OCI-M1 (cell line): ENCODE measurements at places on chromosomes 16 and 17.
A peak's percentile ranks its signal among the peaks of the same experiment; 100 is the strongest.

DNA sequence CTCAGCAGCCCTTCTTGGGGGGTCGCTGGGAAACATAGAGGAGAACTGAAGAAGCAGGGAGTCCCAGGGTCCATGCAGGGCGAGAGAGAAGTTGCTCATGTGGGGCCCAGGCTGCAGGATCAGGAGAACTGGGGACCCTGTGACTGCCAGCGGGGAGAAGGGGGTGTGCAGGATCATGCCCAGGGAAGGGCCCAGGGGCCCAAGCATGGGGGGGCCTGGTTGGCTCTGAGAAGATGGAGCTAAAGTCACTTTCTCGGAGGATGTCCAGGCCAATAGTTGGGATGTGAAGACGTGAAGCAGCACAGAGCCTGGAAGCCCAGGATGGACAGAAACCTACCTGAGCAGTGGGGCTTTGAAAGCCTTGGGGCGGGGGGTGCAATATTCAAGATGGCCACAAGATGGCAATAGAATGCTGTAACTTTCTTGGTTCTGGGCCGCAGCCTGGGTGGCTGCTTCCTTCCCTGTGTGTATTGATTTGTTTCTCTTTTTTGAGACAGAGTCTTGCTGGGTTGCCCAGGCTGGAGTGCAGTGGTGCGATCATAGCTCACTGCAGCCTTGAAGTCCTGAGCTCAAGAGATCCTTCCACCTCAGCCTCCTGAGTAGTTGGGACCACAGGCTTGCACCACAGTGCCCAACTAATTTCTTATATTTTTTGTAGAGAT, 3.4 kb downstream of the STH start:
- peak; percentile 82 for DNase-seq

- no peak for DNase-seq
These were observed 188.7 kb upstream of the GSE1 start for GRCh38 chr16:85424260-85425073.

- DNase-seq, result no peak
These were observed 17.0 kb upstream of the PIK3R6 start for GRCh38 chr17:8884336-8884990.

DNA sequence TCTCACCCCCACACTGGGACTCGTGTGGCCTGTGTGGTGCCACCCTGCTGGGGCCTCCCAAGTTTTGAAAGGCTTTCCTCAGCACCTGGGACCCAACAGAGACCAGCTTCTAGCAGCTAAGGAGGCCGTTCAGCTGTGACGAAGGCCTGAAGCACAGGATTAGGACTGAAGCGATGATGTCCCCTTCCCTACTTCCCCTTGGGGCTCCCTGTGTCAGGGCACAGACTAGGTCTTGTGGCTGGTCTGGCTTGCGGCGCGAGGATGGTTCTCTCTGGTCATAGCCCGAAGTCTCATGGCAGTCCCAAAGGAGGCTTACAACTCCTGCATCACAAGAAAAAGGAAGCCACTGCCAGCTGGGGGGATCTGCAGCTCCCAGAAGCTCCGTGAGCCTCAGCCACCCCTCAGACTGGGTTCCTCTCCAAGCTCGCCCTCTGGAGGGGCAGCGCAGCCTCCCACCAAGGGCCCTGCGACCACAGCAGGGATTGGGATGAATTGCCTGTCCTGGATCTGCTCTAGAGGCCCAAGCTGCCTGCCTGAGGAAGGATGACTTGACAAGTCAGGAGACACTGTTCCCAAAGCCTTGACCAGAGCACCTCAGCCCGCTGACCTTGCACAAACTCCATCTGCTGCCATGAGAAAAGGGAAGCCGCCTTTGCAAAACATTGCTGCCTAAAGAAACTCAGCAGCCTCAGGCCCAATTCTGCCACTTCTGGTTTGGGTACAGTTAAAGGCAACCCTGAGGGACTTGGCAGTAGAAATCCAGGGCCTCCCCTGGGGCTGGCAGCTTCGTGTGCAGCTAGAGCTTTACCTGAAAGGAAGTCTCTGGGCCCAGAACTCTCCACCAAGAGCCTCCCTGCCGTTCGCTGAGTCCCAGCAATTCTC, 27.4 kb downstream of the STH start:
- no peak for DNase-seq

- DNase-seq, result no peak
These were observed 16.3 kb downstream of the FAM117A start for GRCh38 chr17:49747632-49748031.

DNA sequence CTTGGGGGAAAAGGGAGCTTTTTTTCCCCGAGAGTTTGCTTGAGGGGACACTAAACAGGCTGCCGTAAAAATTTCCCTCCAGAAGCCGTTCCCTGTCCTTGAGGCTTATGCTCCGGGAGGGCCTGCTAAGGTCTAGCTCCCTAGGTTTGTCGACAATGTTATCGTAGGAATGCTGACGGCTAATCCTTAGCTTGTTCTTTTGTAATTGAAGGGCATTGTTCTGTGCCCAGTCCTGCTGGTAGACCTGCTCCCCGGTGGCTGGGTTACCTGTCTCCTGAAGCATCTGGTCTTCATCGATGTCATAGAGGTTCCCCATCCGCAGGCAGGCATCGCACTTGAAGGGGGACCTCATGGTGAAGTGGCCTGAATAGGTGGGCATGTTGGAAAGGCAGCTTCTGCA, 418.7 kb downstream of the GRIN2A start:
- no peak for DNase-seq
